ENCODE measurements at places on chromosomes 12 and 14. TPM values are rescaled to one million over a fixed set of nuclear protein-coding genes. Genes with fewer than 3 reads are reported as not detected.

- no peak for DNase-seq
These were observed 147.1 kb downstream of the PHLDA1 start for GRCh38 chr12:75884465-75884985.

DNA sequence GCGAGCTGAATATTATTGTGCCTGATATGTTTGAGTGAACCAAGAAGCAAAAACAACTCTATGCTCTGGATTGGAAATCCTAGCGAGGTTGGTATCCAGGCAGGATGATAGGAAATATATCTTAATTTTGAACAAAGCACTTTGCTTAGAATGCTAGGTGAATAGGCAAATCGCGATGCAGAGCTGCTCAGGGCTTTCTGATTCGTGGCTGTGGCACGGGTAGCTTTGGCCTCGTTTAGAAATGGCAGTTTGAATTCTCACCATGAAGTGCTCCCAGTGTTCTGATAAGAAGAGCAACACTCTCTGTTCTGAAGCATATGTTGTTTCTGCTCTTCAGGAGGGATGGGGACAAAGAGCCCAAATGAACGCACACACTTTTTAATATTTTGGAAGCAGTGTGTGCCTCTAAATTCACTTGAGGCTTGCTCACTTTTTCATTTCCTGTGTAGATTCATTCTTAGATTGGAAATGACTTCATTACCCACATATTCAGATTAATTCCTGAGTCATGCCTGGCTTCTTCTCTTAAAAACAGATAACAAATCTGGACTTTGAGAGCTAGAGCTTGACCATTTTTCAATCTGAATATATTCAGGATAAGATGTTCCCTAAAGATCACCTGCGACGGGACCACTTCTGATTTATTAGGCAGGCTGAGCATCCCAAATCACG lies 200.9 kb downstream of the RPAP3 start:
- DNase-seq: peak; percentile 88

DNA sequence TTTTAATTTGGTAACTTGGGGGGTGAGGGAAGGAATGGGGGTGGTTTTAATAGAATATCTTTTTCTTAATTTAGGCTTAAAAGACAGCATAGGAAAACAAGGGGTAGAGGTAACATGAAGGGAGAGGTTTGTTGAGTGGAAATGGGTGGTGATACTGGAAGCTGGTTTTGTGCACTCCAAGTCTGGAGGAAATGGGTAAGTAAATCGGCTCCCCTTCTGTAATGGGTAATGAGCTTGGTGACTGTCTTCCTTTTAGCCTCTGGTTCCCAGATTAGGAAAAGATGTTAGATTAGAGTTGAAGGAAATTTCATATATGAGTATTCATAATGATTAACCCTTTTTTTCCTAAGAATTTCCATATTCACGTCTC lies 122.1 kb downstream of the SRGAP1 start:
- no peak for DNase-seq

- DNase-seq: no peak
These were observed 124.3 kb upstream of the EGLN3 start for GRCh38 chr14:34075042-34075744.

DNA sequence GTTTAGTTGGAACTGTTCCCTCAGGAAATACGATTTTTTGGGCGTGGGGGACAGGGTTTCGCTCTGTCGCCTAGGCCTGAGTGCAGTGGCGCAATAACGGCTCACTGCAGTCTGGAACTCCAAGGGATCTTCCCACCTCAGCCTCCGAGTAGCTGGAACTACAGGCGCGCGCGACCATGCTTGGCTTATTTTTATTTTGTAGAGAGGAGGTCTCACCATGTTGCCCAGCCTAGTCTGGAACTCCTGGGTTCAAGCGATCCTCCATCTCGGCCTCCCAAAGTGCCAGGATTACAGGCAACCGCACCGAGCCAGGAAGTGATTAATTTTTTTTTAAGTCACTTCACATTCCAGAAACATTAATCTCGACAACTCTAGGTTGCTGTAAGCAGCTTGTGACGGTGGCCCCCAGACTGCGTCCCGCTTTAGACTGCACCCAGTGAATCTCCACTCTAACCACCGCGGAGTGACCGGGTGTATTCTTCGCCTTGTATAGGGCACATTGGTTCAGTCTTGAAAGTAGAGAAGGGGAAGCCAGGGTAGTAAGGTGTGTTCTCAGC lies 830 bp upstream of the MIS18BP1 start:
- peak; percentile 76 for DNase-seq

DNA sequence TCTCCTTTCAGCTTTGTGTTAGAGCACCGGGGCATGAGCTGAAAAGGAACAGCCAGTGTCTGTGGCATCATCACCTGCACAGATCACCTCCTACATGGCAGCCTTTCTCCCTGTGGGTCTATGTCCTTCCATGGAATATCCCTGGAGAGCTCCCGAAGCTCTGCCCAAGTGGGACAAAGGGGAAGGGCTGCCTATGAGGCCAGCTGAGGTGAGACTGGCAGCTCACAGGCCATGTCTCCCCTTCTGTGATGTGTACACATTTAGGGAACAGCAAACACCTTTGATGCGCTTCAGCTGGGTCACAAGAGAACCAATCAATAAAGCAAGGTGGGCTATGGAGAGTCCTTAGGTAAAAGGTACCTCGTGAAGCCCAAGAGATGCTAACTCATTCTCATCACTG lies 4.1 kb downstream of the PROX2 start:
- no peak for DNase-seq

CAPZA3 gene
- polyA plus RNA-seq: not detected

SRRM4 gene
- not detected for polyA plus RNA-seq

LPAR5 gene
- polyA plus RNA-seq: not detected
